ENCODE measurements at places on chromosomes 11 and 22. TPM values are rescaled to one million over a fixed set of nuclear protein-coding genes. Genes with fewer than 3 reads are reported as not detected.
A peak's percentile ranks its signal among the peaks of the same experiment; 100 is the strongest.

Gene WNT11
- not detected for total RNA-seq

Gene AMPD3
- total RNA-seq = 6.5 TPM

GRCh38 chr11:2202071-2202899 is 30.7 kb upstream of the TH start:
- DNase-seq = no peak

Gene CEP126
- total RNA-seq = 0.65 TPM

GRCh38 chr11:57637626-57638004 is 12.1 kb downstream of the YPEL4 start:
- DNase-seq = no peak

Gene PPP1CA
- 217 TPM for total RNA-seq

- DNase-seq = peak; percentile 62
Observed at GRCh38 chr11:46916286-46917108, 1.9 kb downstream of the LRP4 start.

- DNase-seq = peak; percentile 24
Observed at GRCh38 chr22:40499209-40499623, 128.8 kb downstream of the SGSM3 start.

Gene TESMIN
- total RNA-seq = 0.79 TPM

DNA sequence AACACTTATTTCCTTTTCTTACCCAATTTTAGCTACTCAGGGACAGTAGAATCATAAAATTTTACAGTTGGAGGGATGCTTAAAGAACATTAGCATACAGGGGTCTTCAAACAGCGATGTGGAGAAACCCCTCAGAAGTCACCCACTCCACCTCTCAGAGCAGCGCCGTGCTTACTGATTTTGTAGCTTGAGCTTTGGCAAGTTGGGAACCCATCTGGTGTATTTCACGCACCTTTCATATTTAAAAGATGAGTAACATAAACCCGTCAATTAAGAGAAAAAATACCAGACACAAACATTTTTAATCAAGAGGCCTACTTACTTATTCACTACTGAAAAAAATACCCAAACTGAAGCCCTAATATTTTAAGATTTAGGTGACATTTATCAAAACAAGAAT is 80.9 kb downstream of the ADAMTS15 start:
- DNase-seq = no peak

- DNase-seq = peak; percentile 58
Observed at GRCh38 chr11:76077575-76078150, 128.6 kb downstream of the WNT11 start.

- DNase-seq = no peak
Observed at GRCh38 chr11:35311331-35311730, 108.0 kb downstream of the SLC1A2 start.

DNA sequence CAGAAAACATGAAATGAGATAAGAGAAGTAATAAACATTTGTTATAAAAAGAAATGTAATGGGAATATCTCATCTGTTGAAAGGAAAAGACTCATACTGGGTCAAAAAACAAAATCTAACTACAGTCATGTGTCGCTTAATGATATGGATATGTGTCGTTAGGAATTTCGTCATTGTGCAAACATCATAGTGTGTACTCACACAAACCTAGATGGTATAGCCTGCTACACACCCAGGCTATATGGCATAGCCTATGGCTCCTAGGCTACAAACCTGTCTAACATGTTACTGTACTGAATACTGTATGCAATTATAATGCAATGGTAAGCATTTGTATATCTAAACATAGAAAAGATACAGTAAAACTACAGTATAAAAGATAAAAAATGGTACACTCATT is 89.8 kb upstream of the ZC3H12C start:
- no peak for DNase-seq

Gene OR8A1
- under 0.01 TPM for total RNA-seq

Gene C22orf15
- total RNA-seq = 0.44 TPM

DNA sequence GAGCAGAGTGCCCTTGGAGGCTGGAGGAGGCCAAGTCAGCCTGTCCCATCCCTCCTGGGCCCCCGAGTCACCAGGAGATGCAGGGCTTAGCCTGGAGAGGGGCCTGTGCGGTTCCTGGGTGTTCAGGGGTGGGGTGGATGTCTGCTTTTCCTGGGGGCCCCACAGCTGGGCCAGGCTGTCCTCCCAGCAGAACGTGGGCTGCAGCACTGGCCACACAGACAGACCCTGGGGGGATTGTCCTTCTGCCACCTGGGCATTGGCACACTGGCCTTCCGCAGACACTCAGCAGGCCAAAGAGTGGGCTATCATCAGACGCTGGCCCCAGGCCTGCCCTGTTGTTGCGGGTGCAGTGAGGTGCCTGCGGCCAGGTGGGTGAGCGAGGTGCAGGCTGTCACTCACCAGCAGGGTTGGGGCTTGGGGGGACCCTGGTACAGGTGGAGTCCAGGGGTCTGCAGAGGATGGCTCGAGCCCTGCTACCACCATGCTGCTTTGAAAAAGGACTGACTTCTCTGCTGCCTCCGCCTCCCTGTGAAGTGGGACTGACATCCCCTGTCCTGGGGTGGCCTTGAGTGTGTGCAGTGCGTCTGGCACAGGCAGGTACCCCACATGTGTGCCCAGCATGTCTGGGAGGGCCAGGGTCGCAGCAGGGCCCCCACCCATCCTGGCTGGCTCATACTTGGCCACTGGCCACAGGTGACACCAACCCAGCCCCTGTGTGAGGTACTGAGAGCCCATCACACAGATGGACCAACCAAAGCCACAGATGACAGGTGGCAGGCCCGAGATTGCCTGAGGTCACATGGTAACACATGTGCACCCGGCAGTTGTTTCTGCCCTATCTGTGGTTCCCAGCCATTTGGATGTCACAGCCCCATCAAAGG is 39.0 kb upstream of the KCNQ1OT1 start:
- DNase-seq = no peak

- no peak for DNase-seq
Observed at GRCh38 chr22:35977136-35977535, 51.5 kb downstream of the RBFOX2 start.

Gene OR6T1
- not detected for total RNA-seq

GRCh38 chr11:15897211-15897960 is 459.0 kb downstream of the SOX6 start:
- no peak for DNase-seq

Gene RCOR2
- under 0.01 TPM for total RNA-seq

Gene WNT7B
- not detected for total RNA-seq

DNA sequence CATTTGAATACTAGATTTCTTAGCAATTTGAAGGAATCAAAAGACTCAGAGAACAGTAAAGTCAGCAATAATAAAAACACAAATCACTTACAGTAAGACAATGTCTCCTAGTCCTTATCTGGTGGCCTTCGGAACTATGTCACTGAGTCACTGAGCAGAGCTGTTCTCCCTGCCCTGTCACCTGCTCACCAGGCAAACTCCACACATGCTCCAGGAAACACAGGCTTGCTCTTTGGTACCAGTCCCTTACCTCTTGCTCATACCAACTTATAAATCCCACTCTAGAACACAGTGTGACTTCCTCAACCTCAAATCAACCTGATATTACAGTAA is 81.1 kb upstream of the CHRM4 start:
- DNase-seq = peak; percentile 13

- DNase-seq = peak; percentile 85
Observed at GRCh38 chr11:76030286-76030685, 176.0 kb downstream of the WNT11 start.

DNA sequence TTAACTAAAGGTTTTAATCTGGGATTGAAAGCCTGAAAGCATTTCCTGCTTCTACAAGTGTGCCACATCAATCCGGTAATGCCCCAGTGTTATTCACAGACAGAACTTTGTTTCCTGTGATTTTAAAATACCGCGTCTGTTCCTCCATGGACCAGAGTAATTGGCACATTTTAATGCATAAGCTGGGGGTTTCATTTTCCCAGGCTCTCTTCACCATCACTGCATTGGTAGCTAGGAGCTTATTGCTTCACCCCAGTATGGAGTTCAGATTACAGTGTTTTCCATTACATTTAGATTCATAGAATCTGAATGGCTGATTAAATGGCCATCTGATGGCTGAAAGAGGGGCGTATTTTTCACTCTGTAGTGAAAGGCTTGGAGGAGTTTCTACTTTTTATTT is 25.7 kb upstream of the CRTAM start:
- DNase-seq = peak; percentile 49

GRCh38 chr11:128133501-128133900 is 453.9 kb downstream of the ETS1 start:
- no peak for DNase-seq

DNA sequence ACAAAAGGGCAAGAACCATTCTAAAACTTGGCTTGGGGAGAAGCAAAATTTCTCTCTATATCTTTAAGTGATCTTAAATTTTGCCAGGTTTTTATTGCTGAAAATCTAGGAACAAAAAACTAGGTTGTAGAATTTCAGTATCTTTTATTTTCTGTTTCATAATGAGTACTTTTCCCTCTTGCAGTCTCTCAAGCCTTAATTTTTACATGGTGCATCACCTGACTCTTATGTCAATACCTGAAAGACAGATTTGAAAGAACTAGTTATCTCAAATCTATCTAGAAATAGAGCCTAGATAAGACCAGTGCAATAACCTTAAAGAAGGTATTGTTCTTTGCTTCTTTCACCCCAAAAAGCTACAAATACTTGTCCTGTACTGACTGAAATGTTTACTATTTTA is 122.1 kb downstream of the TRIM44 start:
- no peak for DNase-seq

GRCh38 chr22:44167501-44167900 is 13.2 kb upstream of the PARVG start:
- DNase-seq = no peak

- no peak for DNase-seq
Observed at GRCh38 chr11:115869780-115870431, 365.7 kb upstream of the CADM1 start.

GRCh38 chr11:44940404-44940803 is 10.3 kb downstream of the TP53I11 start:
- no peak for DNase-seq

DNA sequence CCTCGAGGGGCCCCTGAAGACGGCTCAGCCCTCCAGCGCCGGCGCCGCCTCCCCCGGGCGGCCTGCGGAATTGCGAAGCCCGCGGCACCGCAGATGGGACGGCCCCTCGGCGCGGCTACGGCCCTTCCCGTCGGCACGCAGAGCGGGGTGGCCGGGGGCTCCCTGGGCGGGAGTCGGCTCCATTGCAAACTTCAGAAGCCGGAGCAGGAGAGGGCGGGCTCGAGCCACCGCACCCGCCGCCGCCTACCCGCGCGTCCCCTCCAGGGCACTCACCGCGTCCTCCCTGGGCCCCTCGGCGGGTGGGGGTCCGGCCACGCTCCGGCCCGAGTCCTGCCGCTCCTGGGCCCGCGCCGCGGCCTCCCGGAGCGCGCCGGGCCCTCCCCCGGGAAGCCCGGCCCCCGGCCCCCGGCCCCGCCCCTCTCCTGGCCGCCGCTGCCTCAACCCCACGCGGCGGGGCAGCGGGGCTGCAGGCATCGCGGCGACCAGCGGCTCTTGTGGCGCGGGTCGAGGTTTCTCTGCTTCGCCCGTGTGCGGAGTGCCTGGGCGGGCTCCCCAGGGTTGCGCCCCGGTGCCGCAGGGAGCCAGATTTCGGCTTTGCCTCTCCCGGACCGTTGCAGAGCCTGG is at the start of gene PACSIN3:
Gene PACSIN3 (minus strand): TSS at position 359 of the 624 bp plus-strand sequence. CDS start 3,707 bp downstream, outside the sequence.
- DNase-seq = peak; percentile 70

- no peak for DNase-seq
Observed at GRCh38 chr11:1013631-1013935, 22.9 kb downstream of the MUC6 start.

- no peak for DNase-seq
Observed at GRCh38 chr11:15059132-15059915, 14.1 kb upstream of the CALCB start.

DNA sequence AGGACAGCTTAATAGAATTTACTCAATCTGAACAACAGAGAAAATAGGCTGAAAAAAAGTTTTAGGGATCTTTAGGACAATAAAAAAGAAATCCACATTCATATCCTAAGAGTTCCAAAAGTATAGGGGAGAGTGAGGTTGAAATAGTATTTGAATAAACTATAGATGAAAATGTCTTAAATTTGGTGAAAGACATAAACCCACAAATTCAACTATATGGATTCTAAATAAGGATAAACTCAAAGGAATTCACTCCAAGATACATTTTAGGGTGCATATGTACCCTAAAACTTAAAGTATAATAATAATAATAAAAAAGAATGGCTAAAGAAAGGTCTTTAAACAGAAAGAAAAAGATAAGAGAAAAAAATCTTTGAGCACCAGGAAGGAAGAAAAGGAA is 203.1 kb downstream of the GUCY1A2 start:
- no peak for DNase-seq

GRCh38 chr11:2580061-2580421 is 119.8 kb downstream of the KCNQ1OT1 start:
- DNase-seq = no peak

Gene BDNF
- 0.22 TPM for total RNA-seq

DNA sequence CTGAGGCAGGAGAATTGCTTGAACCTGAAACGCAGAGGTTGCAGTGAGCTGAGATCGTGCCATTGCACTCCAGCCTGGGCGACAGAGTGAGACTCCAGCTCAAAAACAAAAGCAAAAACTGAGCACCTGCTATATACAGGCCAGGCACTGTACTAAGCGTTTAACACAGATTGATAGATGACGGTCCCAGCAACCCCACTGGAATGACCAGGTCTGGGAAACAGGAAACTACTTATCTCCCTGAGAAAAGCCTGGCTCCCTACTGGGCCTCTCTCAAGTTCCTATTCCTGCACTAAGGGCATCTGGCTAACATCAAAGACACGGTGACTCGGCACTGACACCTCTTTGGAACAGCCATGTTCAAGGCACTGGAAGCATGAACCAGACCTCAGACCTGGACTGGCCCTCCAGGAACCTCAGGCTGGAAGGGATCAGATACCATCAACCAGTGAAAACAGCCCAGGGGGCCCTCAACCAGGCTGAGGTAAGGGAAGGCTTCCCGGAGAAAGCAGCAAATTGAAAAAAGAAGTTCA is 16.6 kb downstream of the ARAP1 start:
- no peak for DNase-seq

- DNase-seq = no peak
Observed at GRCh38 chr11:44770401-44770800, 43.6 kb downstream of the TSPAN18 start.

DNA sequence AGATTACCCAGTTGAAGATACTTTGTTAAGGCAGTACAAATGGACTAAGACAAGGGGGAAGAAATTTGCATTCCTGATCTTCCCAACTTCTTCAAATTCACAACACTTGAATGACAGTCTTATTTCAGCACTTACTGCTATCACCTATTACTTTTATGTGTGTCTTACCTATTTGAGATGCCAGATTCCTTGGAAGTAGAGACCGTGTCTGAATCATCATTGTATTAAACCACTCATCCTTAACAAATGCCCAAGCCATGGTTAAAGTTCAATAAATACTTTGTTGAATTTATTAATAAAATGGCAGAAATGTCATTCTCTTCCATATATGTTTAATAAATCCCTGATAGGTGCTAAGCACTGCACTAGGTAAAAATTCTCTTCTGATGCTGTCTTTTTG is 18.3 kb downstream of the SC5D start:
- DNase-seq = no peak

All from lung microvascular endothelial cell (primary cell).